ENCODE measurements at places on chromosomes 5 and 9. TPM values are rescaled to one million over a fixed set of nuclear protein-coding genes. Genes with fewer than 3 reads are reported as not detected.

DNA sequence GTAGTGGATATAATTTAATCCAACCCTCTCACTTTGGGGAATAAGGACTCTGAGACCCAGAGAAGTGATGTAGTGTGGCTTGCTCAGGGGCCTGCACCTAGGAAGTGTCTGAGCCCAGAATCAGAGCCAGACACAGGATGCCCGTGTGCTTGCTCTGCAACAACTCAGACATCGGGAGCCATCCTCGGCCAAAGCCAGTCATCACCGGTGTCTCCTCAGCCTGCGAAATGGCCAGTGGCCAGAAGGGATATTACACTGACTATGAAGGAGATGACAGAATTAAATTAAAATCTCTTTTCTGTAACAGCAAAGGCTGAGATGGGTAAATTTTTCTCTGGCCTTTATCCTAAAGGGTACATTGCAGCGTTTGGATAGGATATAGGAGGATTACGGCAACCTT, 102.9 kb downstream of the MARCHF11 start:
- no peaks in the 10 kb centered on the region for H3K27me3 ChIP-seq
- no peak for DNase-seq
- no peak overlapping the region for H3K27ac ChIP-seq

GRCh38 chr9:95506428-95506677, 10.4 kb downstream of the PTCH1 start:
- peaks cover 29% of the 10 kb centered on the region for H3K4me1 ChIP-seq
- peak overlapping the region; percentile 80 for H3K4me3 ChIP-seq
- no peaks in the 10 kb centered on the region for H3K27me3 ChIP-seq
- H3K36me3 ChIP-seq, result peaks cover 1% of the 10 kb centered on the region
- peak overlapping the region; percentile 93 for H3K27ac ChIP-seq
- peak; percentile 25 for DNase-seq

The MARCOL gene
- total RNA-seq, result not detected

DNA sequence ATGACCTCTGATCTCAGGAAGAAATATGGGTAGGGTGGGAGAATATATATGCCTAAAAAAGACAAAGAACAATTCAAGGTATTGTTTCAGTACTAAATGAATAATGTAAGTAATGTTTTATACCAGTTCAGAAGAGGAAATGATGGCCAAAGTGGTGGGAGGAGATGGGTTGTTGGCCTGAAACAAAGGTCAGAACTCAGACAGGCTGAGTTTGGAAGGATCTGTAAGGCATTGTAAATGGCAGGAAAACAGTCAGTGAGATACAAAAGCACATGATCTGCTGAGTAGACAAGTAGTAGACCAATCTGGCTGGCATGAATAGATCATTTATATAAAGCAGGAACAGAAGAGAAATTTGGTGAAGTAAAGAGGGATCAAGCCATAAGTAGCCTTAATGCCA, 175.8 kb upstream of the PLCXD3 start:
- no peaks in the 10 kb centered on the region for H3K36me3 ChIP-seq
- no peaks in the 10 kb centered on the region for H3K4me1 ChIP-seq
- no peak overlapping the region for H3K4me3 ChIP-seq
- H3K27me3 ChIP-seq, result no peaks in the 10 kb centered on the region

The ASB6 gene
- 8.2 TPM for total RNA-seq

The SERF1A gene
- 1.8 TPM for total RNA-seq

DNA sequence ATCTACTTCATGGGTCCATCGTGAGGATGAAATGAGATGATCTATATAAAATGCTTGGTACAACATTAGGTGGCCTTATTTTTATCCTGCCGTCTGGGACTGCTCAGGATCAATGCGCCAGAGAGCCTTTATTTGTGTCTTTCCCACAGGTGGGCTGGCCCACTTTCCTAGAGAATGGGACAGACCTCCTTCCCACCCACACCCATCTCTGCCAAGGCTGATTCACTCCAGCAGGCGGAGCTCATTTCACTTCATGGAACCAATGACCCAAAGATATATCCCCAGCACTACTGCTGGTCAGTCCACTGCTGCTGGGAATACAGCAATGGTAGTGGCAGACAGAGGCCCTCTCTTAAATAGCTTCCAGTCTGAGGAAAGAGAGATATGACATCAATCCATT, 35.7 kb downstream of the TGFBI start:
- no peak for DNase-seq
- no peak overlapping the region for H3K4me3 ChIP-seq
- H3K27me3 ChIP-seq, result no peaks in the 10 kb centered on the region
- no peak overlapping the region for H3K27ac ChIP-seq
- H3K36me3 ChIP-seq, result peaks cover 27% of the 10 kb centered on the region

DNA sequence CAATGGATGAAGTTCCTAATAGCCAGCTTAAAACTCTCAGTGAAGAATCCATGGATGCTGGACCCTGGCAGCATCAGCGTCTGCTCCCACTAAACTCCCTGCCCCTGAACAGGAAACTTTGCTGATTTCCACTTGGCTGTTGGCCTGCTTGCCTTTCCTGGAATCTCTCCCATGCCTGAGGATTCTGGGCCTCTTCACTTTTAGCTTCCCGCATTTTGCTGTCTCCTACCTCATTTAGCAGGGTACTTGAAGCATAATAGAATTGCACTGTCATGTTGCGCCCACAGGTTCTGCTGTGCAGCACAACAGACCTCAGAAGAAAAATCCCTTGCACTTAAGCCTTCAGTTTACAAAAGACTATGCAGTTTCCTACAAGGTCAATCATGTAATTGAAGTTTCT, 127.6 kb downstream of the DROSHA start:
- H3K36me3 ChIP-seq, result peaks cover 27% of the 10 kb centered on the region
- H3K27ac ChIP-seq, result no peak overlapping the region
- H3K27me3 ChIP-seq, result no peaks in the 10 kb centered on the region
- DNase-seq, result no peak

DNA sequence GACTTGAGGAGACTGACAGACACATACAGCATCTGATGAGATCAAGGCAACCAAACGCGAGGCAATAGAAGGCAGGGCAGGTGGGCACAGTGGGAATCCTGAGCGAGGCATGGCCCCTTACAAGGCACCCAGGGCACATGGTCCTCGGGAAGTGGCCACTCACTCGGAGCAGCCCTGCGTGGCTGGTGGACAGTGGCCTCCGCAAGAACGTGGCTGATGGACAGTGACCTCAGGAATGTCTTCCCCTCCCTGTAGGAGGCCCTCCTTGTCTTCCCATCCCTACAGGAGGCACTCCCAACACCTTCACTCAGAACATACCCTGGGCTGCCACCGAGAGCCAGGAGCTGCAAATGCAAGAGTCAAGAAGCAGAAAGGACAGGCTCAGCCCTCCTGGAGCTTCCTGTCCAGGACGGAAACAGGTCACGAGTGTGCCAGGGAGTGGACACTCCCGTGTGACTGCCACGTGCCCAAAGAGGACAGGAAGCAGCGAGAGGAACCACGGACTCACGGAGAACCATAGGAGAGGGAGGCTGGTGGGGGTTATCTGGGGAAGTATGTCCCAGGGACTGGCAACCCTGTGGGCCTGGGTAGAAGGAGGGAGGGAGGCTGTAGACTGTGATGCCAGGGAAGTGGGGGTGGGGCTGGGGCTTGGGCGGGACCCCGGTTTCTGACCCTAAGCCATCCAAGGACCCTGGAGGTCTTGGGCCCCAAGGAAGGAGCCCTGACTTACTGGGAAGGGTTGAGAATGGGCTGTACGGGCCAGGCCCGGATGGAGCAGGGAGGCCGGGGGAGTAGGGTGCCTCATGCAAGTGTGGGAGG, 321.9 kb upstream of the IRX4 start:
- H3K36me3 ChIP-seq, result no peaks in the 10 kb centered on the region
- DNase-seq, result no peak
- no peak overlapping the region for H3K27ac ChIP-seq
- peaks cover 2% of the 10 kb centered on the region for H3K27me3 ChIP-seq

The BTNL8 gene
- total RNA-seq, result not detected

- no peak overlapping the region for H3K27ac ChIP-seq
- no peak for DNase-seq
Observed at GRCh38 chr9:123276551-123276950, 8.2 kb upstream of the STRBP start.

The PCDHB15 gene
- total RNA-seq, result 0.27 TPM

The DOCK2 gene
- not detected for total RNA-seq

GRCh38 chr9:135990468-135991429, 29.6 kb upstream of the UBAC1 start:
- H3K27me3 ChIP-seq, result peaks cover 35% of the 10 kb centered on the region
- no peaks in the 10 kb centered on the region for H3K36me3 ChIP-seq
- peak overlapping the region; percentile 41 for H3K4me3 ChIP-seq
- peaks cover 74% of the 10 kb centered on the region for H3K4me1 ChIP-seq
- DNase-seq, result peak; percentile 78
- H3K27ac ChIP-seq, result peak overlapping the region; percentile 60

The ANKRD18B gene
- 1.2 TPM for total RNA-seq

DNA sequence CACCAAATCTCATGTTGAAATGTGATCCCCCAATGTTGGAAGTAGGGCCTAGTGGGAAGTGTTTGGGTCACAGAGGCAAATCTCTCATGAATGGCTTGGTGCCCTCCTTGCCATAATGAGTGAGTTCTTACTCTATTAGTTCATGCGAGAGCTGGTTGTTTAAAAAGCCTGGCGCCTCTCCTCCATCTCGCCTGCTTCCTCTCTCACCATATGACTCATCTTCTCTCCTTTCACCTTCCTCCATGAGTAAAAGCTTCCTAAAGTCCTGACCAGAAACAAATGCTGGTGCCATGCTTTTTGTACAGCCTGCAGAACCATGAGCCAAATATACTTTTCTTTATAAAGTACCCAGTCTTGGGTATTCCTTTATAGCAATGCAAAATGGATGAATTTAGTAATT, 20.9 kb upstream of the ARHGAP26 start:
- no peak for DNase-seq
- H3K36me3 ChIP-seq, result no peaks in the 10 kb centered on the region
- H3K4me3 ChIP-seq, result no peak overlapping the region

The TSSK1B gene
- not detected for total RNA-seq

The CDKN2A gene
- 4.2 TPM for total RNA-seq

GRCh38 chr5:127086589-127086988, 13.3 kb upstream of the C5orf63 start:
- no peak for DNase-seq
- H3K4me1 ChIP-seq, result peaks cover 8% of the 10 kb centered on the region
- no peaks in the 10 kb centered on the region for H3K36me3 ChIP-seq
- no peaks in the 10 kb centered on the region for H3K27me3 ChIP-seq
- H3K4me3 ChIP-seq, result no peak overlapping the region

The NMUR2 gene
- total RNA-seq, result not detected

The HRH2 gene
- not detected for total RNA-seq

- DNase-seq, result no peak
- no peak overlapping the region for H3K27ac ChIP-seq
- H3K4me3 ChIP-seq, result no peak overlapping the region
- no peaks in the 10 kb centered on the region for H3K4me1 ChIP-seq
- H3K36me3 ChIP-seq, result no peaks in the 10 kb centered on the region
- H3K27me3 ChIP-seq, result no peaks in the 10 kb centered on the region
Observed at GRCh38 chr5:83895860-83896259, 175.2 kb upstream of the HAPLN1 start.

The NIM1K gene
- total RNA-seq, result not detected

DNA sequence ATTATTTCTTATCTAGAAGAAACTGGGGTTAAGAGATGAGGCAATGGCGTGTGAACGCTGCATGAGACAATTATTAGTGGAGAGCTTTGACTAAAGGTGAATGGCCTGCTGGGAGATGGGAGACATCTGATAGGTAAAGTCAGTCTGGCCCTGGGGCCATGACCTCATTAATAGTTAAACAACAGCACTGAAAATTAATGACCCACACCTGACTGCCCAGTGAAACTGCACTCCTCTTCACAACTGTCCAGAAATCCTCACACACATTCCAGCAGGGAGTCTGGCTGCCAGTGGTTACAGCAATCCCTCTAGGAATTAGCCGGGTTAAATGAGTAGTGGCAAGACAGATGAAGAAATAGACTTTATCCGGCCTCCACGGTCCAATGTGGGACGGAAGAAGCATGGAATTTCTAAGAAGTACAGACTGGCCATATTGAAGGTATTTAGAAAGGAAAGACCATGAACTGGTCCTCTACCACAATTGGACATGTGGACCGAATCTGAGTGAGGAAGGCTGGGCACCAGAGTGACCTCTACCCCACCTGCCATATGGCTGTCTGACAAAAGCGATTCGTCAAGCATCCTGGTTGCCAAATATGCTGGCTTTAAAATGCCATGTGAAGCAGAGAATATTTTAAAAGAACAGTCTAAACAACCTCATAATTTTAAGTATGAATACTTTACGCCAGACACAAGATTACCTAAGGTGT, 138.4 kb downstream of the EFNA5 start:
- H3K27me3 ChIP-seq, result no peaks in the 10 kb centered on the region
- no peak overlapping the region for H3K4me3 ChIP-seq
- no peaks in the 10 kb centered on the region for H3K36me3 ChIP-seq
- no peak for DNase-seq

DNA sequence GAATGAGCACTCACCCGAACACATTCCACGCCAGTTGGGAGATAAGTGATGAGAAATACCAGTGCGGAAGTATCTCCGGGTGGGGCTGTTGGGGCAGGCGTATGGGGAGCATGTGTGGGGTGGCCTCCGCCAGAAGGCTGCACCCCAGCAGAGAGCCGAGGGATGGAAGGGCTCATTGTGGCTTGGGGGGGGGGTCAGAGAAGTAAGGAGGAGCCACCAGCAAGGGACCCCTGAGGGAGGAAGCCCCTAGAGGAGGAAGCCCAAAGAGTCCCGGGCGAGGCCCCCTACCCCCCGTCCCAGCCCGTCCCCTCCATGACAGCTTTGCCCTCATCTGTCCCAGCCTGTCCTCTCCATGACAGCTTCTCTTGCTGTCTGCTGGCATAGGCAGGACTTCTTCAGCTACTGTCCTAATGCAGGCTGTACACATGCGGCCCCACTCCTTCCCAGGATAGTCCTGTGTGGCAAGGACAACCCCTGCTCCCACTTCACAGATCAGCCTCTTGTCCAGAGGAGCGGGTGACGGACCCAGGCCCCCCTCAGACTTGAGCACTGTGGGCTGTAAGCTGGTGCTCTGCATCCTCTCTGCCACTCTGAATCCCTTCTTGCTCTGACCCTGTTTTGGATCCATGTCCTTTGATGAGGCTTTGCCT, 239.6 kb downstream of the CACNA1B start:
- DNase-seq, result no peak
- no peaks in the 10 kb centered on the region for H3K4me1 ChIP-seq
- H3K36me3 ChIP-seq, result no peaks in the 10 kb centered on the region
- H3K27ac ChIP-seq, result no peak overlapping the region
- no peak overlapping the region for H3K4me3 ChIP-seq

The CCNO gene
- total RNA-seq, result 0.07 TPM

DNA sequence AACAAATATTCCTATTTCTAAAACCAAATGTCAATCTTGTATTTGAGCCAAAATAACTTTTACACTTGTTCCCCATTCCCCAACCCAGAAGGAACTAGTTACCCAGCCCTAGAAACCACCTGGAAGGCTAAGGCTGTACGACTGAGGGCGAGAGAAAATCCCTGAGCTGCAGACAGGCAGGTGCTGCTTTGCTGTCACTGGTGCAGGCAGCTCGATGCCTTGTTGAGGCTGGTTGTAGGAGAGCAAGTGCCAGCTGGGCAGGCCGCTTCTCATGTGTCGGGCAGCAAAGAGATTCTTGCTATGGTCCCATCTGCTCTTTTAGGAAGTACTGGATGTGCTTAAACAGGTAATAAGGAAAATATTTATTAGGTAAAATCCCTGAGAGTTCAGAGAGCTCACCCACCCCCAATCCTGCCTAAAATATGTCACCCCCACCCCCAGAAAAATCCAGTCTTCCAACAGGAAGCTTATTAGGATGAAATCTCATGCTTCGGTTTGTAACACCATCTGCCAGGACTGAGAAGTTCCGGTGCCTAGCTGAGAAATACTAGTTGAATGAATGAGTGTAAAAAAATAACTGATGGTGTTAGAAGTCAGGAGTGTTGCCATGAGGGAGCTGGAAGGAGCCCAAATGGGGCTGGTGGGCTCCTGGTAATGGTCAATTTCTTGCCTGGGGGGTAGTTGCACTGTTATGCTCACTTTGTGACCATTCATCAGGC, 91.1 kb upstream of the DMRT1 start:
- H3K36me3 ChIP-seq, result peaks cover 23% of the 10 kb centered on the region
- no peak overlapping the region for H3K4me3 ChIP-seq
- DNase-seq, result no peak
- H3K27me3 ChIP-seq, result no peaks in the 10 kb centered on the region

The SLC46A2 gene
- total RNA-seq, result not detected
